RPMI7951 (cell line): ENCODE measurements at places on chromosomes 16 and 17. TPM values are rescaled to one million over a fixed set of nuclear protein-coding genes. Genes with fewer than 3 reads are reported as not detected.

PRR29 gene
- total RNA-seq = not detected in 2 replicates

CES5A gene
- not detected in 2 replicates for total RNA-seq

DNA sequence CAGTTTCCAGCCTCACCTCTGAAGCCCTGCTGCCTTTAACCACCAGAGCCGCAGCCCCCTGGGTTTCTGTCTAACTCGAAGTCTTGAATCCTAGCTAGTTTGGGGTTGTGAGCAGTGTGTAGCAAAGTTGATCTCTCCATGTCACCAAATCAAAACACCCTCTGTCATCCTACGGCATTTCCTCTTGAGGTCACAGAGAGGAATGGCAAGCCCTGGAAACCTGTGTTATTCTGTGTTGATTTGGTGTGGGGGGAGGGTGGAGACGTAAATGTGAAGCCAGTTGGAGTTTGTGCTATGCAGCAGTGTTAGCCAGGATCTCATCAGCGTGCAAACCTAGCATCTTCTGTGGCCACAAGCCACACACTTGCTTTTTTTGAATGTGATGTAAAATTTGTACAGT lies 5.1 kb upstream of the LGALS9 start:
- DNase-seq = no peak

- no peak for DNase-seq
Observed at GRCh38 chr17:19720631-19721426, 4.4 kb upstream of the SLC47A2 start.

DNA sequence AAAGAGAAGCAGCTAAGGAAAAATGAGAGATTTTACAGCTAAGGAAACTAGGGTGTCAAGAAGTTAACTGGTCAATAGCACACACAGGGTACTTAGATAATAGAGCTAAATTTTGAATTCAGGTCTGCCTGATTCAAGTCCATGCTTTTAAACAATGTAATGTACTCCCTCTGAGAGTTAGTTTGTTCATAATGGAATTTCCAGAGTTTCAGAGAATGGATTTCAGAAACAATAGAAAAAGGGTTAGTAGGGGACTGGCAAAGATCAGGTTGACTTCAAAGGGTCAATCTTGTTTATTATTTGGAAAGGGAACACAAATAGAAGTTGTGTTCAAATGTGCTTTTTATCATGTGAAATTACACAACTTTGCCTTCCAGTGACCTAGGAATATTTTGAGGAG lies 17.9 kb downstream of the NSRP1 start:
- DNase-seq = no peak

DNA sequence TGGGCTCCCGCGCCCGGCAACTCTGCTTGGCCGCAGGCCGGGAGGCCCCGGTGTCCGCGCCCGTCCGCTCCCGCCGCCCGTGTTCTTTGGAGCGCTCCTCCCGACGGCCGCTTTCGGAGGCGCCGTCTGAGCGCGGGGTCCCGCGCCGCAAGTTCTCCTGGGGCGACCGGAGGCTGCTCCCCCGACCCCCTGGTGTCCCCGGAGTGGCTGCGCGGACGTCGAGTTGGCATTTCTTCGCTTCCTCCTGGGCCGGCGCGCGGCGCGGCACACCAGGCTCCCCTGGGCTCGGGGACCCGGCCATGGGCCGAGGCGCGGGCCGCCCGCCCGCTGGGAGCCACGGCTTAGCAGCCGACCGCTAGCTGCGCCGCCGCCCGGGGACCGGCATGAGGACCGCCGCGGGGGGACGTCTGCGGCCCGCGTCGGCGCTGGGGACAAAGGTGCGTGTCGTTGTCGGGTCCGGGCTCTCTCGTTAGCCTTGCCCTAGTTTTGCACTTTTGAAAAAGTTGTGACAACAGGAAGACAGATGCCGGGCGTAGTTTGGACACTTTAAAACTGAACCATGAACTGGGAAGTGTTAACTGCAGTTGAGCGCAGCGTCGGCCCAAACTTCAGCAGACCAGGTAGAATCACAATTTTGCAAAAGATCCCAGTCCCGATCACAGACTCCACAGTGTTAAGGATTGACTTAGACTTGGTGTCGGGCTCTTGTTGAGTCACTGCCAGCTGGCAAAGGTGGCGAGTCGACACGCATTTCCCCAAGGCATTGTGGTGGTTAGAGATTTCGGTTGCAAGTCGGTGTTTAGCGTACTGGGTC lies 700 bp downstream of the UBN1 start:
- DNase-seq = peak; percentile 72

C17orf50 gene
- not detected in 2 replicates for total RNA-seq

NKD1 gene
- 13.6 and 14.2 TPM in 2 replicates for total RNA-seq

DNA sequence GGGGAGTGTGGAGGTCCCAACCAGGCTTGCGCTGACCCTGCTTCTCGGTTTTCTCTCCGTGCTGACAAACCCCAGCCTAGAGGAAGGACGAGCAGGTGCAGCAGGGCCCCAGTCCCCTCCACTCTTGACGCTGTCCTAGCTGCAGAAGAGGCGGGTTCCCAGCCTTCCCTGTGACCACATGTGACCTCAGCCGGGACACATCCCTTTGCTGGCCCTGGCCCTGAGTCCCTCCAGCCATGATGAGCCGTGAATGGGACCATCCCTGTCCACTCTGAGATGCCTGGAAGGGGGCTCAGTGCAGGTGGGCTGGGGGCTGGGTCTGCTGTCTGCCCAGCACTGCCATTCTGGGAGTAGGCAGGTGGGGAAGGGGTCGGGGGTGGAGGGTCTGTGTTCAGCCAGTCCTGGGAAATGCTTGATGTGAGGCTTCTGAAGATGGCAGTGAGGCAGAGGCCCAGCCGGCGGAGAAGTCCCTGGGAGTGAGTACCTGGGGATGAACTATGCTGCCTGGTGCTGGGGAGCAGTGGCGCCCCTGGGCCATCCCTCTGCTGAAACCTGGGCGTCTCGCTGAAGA lies 1.9 kb upstream of the TUBB3 start:
- no peak for DNase-seq

LHX1 gene
- 0.96 and 1.6 TPM in 2 replicates for total RNA-seq

DNA sequence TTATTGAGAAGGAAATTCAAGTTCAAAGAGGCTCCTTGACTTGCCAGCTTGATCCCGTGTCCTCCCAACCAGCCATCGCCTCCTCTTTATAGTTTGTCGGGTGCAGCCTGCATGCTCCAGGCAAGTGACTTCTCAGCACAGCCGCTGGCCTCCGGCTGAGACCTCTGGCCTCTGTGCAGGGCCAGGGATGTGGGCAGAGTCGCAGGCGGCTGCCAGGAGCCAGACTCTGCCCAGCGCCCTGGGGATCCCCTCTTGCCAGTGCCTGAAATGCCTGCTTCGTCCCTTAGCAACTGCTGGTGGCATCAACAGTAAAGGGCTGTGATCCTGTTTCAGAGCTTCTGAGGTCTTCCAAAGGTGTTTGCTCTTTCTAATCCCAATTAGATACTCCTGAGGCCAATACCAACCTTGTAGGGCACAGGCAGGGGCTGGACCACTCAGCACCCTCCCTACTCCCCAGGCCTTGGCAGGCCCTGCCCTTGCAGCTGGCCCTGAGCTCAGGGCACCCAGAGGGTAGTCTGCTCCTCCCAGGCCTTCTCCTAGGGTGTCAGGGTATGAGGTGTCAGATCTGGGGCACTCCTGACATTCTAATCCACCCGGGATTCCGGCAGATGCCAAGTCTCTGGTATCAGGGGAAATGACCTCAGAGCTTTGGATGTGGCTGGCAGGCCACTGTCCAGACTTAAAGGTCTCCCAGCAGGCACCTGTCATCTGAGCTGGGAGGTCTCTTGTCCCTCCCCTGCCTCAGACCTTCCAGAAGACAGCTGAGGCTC lies 68.0 kb upstream of the SIAH1 start:
- no peak for DNase-seq

CHTF8 gene
- 58.3 and 65.0 TPM in 2 replicates for total RNA-seq

DNA sequence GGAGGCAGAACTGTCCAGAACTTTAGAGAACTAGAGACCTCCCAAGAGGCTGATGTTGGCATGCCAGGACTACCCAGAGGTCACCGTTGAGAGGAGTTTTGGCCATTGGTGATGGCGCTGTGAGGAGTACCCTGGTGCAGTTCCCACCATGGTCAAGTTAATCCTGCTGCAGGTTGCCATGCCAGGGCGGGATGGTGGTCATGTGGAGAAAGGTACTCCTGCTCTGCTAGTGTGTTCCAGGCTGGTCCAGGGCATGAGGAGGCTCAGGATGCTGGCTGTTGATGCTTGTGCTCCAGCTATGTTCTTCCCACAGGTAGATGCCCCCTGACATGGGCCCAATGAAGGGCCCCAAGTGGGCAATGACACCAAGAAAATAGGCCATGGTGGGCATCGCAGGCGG lies 4.1 kb upstream of the PHF12 start:
- DNase-seq = no peak

DUSP3 gene
- 32.3 and 32.4 TPM in 2 replicates for total RNA-seq

DNA sequence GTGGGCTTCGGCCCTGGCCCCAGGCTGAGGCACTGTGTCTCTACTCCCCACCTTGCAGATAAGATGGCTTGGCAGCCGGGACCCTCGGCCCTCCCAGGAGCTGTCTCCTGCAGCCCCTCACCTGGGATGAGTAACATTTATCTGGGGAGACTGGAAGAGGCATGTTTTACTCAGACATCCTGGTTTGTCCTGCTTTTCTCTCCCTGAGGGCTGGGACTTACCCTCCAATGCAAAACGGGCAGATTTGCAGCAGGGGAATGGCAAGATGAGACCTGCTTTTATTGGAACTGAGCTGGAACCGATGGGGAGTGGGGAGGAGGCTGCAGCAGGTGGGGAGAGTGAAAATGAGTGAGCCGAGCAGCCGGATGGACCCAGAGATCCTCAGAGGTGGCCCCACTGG lies 27.3 kb upstream of the UBE2G1 start:
- no peak for DNase-seq

DNA sequence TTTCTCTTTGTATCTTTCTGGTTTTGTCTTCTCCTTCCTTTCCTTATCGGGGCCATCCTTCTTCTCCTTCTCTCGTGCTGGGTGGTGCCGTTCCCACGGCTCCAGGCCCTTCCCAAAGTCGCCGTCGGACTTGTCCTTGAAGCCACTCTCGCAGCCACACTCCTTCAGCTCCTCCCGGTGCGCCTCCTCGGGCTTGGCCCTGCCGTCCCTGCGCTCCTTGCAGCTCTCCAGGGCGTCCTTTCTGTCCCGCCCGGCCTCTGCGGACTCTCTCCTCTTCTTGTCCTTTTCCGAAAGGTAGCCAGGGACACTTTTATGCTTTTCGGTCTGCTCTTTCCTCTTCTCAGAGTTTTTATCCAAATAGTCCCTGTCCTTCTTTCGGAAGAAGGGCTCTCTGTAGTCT lies 65.9 kb downstream of the ZNF778 start:
- DNase-seq = no peak

DNA sequence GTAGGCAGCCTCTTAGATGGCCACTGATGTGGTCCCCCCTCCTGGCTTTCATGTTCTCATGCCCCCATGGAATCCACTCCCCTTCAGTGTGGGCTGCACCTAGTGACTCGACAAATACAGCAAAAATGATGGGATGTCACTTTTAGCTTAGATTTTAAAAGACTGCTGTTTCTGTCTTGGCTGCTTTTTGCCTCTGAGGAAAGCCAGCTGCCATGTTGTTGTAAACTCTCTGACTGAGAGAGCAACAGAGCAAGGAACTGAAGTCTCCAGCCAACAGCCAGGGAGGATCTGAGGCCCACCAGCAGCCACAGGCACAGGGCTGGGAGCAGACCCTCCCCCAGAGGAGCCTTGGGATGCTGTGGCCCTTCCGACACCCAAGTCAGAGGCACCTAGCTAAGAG lies 60.6 kb upstream of the MARCHF10 start:
- DNase-seq = no peak

HEATR9 gene
- total RNA-seq = not detected in 2 replicates

- DNase-seq = no peak
Observed at GRCh38 chr16:50494501-50495491, 53.4 kb upstream of the NKD1 start.

- DNase-seq = no peak
Observed at GRCh38 chr16:56255904-56256303, 64.6 kb downstream of the GNAO1 start.

GAS2L2 gene
- total RNA-seq = not detected in 2 replicates

- no peak for DNase-seq
Observed at GRCh38 chr17:75402026-75402425, 3.5 kb downstream of the GRB2 start.

- no peak for DNase-seq
Observed at GRCh38 chr17:15168379-15168778, 96.7 kb downstream of the PMP22 start.

DNA sequence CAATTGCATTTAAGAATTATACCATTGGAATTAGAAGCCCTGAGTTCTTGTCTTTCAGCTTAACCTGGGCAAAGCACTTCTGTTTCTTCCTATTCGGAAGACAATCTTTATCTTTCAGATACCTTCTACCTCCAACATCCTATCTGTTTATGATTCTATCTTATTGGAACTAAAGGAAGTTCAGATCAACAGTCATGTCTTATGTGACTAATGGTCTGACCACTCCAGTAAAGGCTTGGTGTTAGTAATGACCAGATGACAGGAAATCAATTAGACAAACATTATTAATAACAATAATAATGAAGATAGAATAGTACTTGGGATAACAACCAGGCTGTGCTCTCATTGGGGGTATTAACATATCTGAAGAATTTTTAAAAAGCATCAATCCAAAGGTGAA lies 11.3 kb downstream of the HS3ST3A1 start:
- no peak for DNase-seq

- no peak for DNase-seq
Observed at GRCh38 chr16:29743475-29743826, 2.3 kb downstream of the C16orf54 start.

- DNase-seq = no peak
Observed at GRCh38 chr17:79985943-79986391, 49.7 kb downstream of the TBC1D16 start.

GRCh38 chr16:24980077-24980793 lies 34.9 kb downstream of the ARHGAP17 start:
- DNase-seq = peak; percentile 32

- peak; percentile 95 for DNase-seq
Observed at GRCh38 chr17:13544292-13544691, 57.4 kb downstream of the HS3ST3A1 start.

NGFR gene
- 6.4 and 10.1 TPM in 2 replicates for total RNA-seq

DNA sequence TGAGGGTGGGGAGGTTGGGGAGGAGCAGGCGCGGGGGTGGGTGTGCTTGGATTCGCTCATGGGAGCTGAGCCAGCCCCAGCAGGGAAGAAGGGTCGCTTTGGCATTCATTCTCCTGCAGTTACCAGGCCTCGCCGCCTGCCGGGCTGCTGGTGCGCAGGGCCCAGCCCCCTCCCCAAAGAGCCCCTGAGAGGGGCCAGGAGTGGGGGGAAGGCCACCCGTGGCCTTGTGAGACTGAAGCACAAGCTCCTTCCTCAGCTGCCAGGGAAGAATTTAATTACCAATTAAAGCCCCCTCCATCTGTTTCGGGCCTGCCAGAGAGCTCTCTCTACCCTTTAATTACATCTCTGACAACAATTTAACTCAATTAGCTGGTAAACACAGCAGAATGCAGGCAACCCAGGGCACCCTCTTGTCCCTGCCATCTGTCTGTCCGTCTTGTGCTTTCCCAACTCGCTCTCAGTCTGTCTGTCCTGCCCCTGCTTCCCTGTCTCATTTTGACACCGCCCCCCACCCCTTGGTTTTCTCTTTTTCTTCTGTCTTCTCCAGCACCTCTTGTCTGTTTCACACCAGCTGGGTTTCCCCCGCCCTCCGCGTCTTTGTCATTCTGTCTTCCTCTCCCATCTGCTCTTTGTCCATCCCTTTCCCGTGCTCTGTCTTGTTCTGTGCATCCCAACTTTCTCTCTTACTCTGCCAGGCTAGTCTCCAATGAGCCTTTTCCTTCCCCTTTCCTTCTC lies 32.7 kb downstream of the CDK5RAP3 start:
- no peak for DNase-seq

CDH5 gene
- total RNA-seq = under 0.01 TPM in 1 of 2 replicates, not detected in the other
